Hair follicular keratinocyte (primary cell): ENCODE measurements at places on chromosomes 5 and 9. TPM values are rescaled to one million over a fixed set of nuclear protein-coding genes. Genes with fewer than 3 reads are reported as not detected.

The DNLZ gene
- 25.3 and 30.5 TPM in 2 replicates for total RNA-seq

The CENPH gene
- total RNA-seq = 25.0 and 35.6 TPM in 2 replicates

The CXCL14 gene
- total RNA-seq = 7.6 and 15.5 TPM in 2 replicates

The EIF4EBP3 gene
- 6.4 and 7.2 TPM in 2 replicates for total RNA-seq

The SCGB3A2 gene
- not detected in 2 replicates for total RNA-seq

The ADAM19 gene
- total RNA-seq = 9.3 and 15.2 TPM in 2 replicates

The ORM2 gene
- total RNA-seq = not detected in 2 replicates

The TMEM215 gene
- total RNA-seq = not detected in 2 replicates

The CLIC3 gene
- 3.3 and 8.7 TPM in 2 replicates for total RNA-seq

The FSD1L gene
- total RNA-seq = 1.3 and 2.5 TPM in 2 replicates

The SPINK14 gene
- total RNA-seq = not detected in 2 replicates

The FCN2 gene
- not detected in 2 replicates for total RNA-seq

The TRAF1 gene
- total RNA-seq = 0.38 and 1.4 TPM in 2 replicates

The UBE2D2 gene
- 131 and 180 TPM in 2 replicates for total RNA-seq

The SPATA31E1 gene
- total RNA-seq = not detected in 2 replicates

The TIMD4 gene
- total RNA-seq = not detected in 2 replicates

The LRRC19 gene
- 0.23 TPM in 1 of 2 replicates, not detected in the other for total RNA-seq

The ARHGEF28 gene
- total RNA-seq = 29.5 and 39.7 TPM in 2 replicates

The TMEM252 gene
- not detected in 2 replicates for total RNA-seq

The EGFLAM gene
- total RNA-seq = 0.31 and 1.1 TPM in 2 replicates

The WDR55 gene
- total RNA-seq = 14.7 and 16.0 TPM in 2 replicates

The ERAP2 gene
- total RNA-seq = 14.2 and 22.2 TPM in 2 replicates

The FOXD4L5 gene
- not detected in 2 replicates for total RNA-seq

The STOML2 gene
- 192 and 304 TPM in 2 replicates for total RNA-seq

The DRD1 gene
- total RNA-seq = not detected in 2 replicates

The ANKRD34B gene
- not detected in 2 replicates for total RNA-seq

The COL27A1 gene
- 10.2 and 11.0 TPM in 2 replicates for total RNA-seq

The PCDHGB6 gene
- total RNA-seq = 0.61 and 0.70 TPM in 2 replicates

The RNF180 gene
- total RNA-seq = 1.8 and 3.2 TPM in 2 replicates

The GAPT gene
- total RNA-seq = not detected in 2 replicates

The TPPP gene
- total RNA-seq = 0.49 and 0.94 TPM in 2 replicates

The PCDHGB4 gene
- 1.5 and 3.7 TPM in 2 replicates for total RNA-seq

The IPO11 gene
- total RNA-seq = 16.2 and 24.4 TPM in 2 replicates

The PIK3R1 gene
- total RNA-seq = 13.0 and 13.6 TPM in 2 replicates

The GABRA1 gene
- not detected in 2 replicates for total RNA-seq

The SPATA31D4 gene
- total RNA-seq = not detected in 2 replicates

The KIF20A gene
- total RNA-seq = 13.8 and 45.5 TPM in 2 replicates

The GNA14 gene
- not detected in 2 replicates for total RNA-seq

The GDA gene
- 0.23 TPM in 2 replicates for total RNA-seq

The PRDM9 gene
- not detected in 2 replicates for total RNA-seq

The SLCO4C1 gene
- total RNA-seq = 0.16 and 0.19 TPM in 2 replicates

The PTPRD gene
- 1.6 TPM in 2 replicates for total RNA-seq

The NUTM2G gene
- not detected in 2 replicates for total RNA-seq

The ADRB2 gene
- total RNA-seq = 10.6 and 11.9 TPM in 2 replicates

The KCNV2 gene
- not detected in 2 replicates for total RNA-seq

The SMIM33 gene
- not detected in 2 replicates for total RNA-seq

The RELL2 gene
- total RNA-seq = 5.6 and 15.1 TPM in 2 replicates

The PDGFRB gene
- total RNA-seq = 0.23 and 3.3 TPM in 2 replicates

The PCDHGB2 gene
- total RNA-seq = 0.08 and 0.23 TPM in 2 replicates

The HAVCR2 gene
- not detected in 2 replicates for total RNA-seq

The SLC27A6 gene
- total RNA-seq = 1.5 TPM in 2 replicates

The ARAP3 gene
- 2.6 and 4.4 TPM in 2 replicates for total RNA-seq

The SKP1 gene
- 187 and 222 TPM in 2 replicates for total RNA-seq

The GZMA gene
- not detected in 2 replicates for total RNA-seq

The TNFSF8 gene
- not detected in 2 replicates for total RNA-seq

The SLC1A3 gene
- total RNA-seq = 10.5 and 12.2 TPM in 2 replicates

The PPP3R2 gene
- total RNA-seq = not detected in 2 replicates

The CDX1 gene
- total RNA-seq = not detected in 2 replicates

The CCNJL gene
- total RNA-seq = 2.4 and 4.8 TPM in 2 replicates

The ZBED3 gene
- 0.49 and 1.6 TPM in 2 replicates for total RNA-seq
